Camera-type eye (tissue), 1 donor: ENCODE measurements at places on chromosomes 12 and 14. TPM values are rescaled to one million over a fixed set of nuclear protein-coding genes. Genes with fewer than 3 reads are reported as not detected.

PIWIL1 gene
- total RNA-seq, result 1.5 TPM

SLC10A1 gene
- total RNA-seq, result not detected

OTUB2 gene
- total RNA-seq, result 3.8 TPM

PYGL gene
- 55.0 TPM for total RNA-seq

OASL gene
- 0.33 TPM for total RNA-seq

HOXC9 gene
- not detected for total RNA-seq

IL22 gene
- not detected for total RNA-seq

LPCAT3 gene
- 14.7 TPM for total RNA-seq

EGLN3 gene
- 31.7 TPM for total RNA-seq

KRT83 gene
- total RNA-seq, result not detected

ADCY6 gene
- 50.1 TPM for total RNA-seq

CEP170B gene
- 16.4 TPM for total RNA-seq

POTEM gene
- not detected for total RNA-seq

CLEC2A gene
- total RNA-seq, result 1.1 TPM

TESPA1 gene
- total RNA-seq, result 0.71 TPM

B4GALNT3 gene
- 6.8 TPM for total RNA-seq

KRT71 gene
- 0.77 TPM for total RNA-seq

GUCY2C gene
- 0.11 TPM for total RNA-seq

KRT77 gene
- 1.2 TPM for total RNA-seq

PAPLN gene
- total RNA-seq, result 7.0 TPM

KIF26A gene
- 31.3 TPM for total RNA-seq

TBC1D30 gene
- 17.1 TPM for total RNA-seq

CLBA1 gene
- total RNA-seq, result 9.3 TPM
